ENCODE measurements at places on chromosomes 11 and 22.

DNA sequence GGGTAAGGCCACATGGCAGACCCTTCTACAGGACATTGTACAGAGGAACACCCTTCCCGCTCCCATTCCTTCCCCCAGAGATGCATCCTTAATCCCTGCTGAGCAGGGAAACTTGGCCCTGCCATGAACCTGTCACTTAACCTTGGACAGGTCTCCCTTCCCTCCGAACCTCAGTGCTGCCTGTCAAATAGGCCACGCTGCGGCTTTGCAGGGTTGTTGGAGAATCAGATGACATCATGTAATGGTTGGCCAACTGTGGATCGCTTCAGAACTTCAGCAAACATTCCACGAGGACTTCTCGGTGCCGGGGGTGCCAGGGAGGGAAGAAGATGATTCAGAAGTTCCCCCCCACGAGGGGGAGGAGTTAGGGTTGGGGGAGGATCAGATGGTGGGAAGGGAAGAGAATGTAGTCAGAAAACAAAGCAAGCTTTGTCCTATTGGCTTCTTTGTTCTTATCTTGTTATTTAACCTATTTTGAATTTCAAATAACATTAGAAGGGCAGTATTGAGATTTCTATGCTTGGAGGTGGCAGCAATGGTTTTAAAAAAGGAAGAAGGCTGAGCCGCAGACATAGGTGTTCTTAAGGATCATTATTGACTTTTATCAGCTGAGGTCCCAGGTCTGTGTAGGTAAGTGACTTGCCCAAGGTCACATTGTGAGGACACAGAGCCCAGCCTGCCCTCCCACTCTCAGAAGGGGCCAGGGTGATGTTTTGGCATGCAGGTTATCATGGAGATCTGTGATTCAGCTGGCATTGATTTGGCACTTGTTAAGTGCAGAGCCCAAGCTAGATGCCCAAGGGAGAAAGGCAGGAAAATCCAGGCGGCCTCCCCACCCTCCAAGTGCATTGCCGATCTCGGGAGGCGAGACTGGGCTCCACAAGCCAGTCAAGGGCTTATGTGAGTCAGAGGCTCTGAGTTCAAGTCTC is 3.1 kb downstream of the CDC42EP1 start:
- no peak for DNase-seq

- DNase-seq = no peak
Measured at GRCh38 chr11:114110952-114111947, 51.7 kb downstream of the ZBTB16 start.

GRCh38 chr11:125519860-125520834 is 24.1 kb upstream of the FEZ1 start:
- DNase-seq = no peak

- DNase-seq = no peak
Measured at GRCh38 chr11:90434858-90435257, 212.0 kb upstream of the CHORDC1 start.

- no peak for DNase-seq
Measured at GRCh38 chr22:48629631-48630432, 1197.8 kb downstream of the BRD1 start.

- DNase-seq = no peak
Measured at GRCh38 chr11:131654849-131655248, 284.4 kb downstream of the NTM start.

DNA sequence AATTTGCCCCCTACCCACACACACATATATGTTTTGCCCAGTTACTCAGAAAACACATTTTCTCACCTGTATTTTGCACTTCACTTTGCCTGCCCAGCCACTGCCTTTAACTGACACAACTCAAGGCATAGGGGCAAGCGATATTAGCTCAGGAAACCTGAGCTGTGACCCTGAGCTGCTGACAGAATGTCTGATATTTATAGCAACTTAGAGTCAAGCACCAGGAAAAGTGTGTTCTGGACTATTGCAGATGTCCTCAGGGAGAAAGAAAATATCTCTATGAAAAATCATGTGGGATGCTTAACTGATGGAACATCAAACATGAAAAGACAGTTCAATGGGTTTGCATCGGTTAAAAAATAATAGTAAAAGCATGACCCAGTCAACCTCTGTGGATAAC is 63.9 kb upstream of the SLC35C1 start:
- no peak for DNase-seq

DNA sequence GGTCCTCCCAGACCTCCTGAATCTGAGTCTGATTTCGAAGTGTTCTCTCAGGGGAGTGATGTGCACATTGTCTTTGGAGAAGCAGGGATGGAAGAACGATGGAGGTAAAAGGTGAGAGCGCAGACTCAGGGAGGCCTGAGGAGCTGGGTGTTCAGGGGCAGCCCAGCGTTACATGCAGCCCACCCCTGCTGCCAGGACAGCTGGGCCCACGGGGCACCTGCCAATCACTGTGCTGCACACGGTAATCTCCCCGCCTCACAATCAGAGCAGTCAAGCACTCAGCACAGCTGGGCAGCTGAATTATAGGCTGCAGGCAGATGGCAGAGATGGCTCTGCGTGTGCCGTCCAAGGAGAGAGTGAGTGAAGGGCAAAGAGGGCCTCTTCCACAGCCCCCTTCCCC is 17.9 kb upstream of the HTR3A start:
- no peak for DNase-seq

DNA sequence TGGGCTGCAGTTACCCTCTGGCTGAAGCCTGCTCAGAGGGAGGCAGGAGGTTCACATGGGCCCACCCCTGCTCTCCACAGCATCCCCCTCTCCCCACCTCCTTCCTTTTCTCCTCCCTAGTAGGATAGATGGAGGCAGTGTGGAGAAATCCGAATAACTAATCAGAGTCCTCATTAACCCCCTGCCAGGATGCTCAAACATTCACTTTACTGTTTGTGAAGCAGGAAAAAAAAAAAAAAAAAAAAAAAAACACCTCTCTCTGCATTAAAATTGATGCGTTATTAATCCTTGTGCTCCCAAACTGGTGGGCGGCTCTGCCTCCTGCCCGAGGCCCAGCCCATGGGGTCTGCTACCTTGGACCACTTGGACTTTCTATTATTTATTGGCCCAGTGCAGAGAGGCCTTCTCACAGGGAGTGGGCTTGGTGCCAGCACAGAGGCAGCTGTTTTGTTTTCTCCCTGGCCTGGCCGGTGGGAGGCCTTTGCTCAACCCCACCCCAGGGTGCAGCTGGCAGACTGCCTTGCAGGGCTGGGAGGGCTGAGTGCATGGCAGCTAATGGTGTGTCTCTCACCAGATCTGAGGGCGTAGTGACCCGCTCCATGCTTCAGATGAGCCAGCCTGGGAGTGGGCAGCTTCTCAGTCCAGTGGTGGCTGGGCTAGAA is 150.7 kb downstream of the PKNOX2 start:
- DNase-seq = no peak

DNA sequence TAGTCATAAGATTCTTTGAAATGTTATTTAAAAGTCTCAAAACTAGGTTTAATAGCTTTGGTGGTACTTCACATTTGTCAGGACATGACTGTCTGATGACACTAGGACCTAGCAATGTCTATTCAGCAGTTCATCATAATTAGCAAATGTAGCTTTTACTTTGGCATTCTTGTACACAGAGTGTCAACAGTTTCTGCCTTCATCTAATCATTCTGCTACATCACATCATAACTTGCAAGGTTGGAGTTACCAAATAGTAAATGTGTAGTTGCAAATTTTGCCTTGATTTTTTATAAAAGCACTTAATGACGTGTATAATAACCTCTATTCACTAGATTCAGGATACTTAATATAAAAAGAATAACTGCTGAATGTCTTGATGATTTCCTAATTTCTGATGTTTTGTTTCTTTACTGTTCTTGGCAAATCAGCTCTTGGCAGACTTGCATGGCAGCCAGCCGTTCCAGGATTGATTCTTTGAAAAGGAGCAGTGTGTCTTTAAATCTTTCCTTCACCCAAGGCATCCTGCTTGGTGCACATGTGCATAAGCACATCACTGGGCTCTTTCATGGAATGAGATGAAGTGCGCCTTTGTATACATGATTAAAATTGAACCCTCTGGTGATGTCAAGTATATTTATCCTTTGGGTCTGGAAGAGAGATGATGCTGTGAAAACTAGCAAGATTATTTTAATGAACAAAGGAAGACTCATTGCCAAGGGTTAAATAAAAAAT is 12.2 kb downstream of the FBXO7 start:
- no peak for DNase-seq
